ENCODE measurements at places on chromosomes 4 and X. TPM values are rescaled to one million over a fixed set of nuclear protein-coding genes. Genes with fewer than 3 reads are reported as not detected.

MAGEA2 gene
- total RNA-seq, result 0.07 TPM

ASB12 gene
- total RNA-seq, result not detected

PABPC1L2A gene
- not detected for total RNA-seq

PARM1 gene
- 0.55 TPM for total RNA-seq

STATH gene
- not detected for total RNA-seq

ERAS gene
- total RNA-seq, result 0.10 TPM

PRDM8 gene
- 0.21 TPM for total RNA-seq

ARX gene
- total RNA-seq, result 0.38 TPM

ITM2A gene
- not detected for total RNA-seq

GYPA gene
- total RNA-seq, result not detected

SMIM9 gene
- not detected for total RNA-seq

NDP gene
- not detected for total RNA-seq

PDGFC gene
- total RNA-seq, result 2.4 TPM

FANCB gene
- total RNA-seq, result 3.6 TPM

SERTM2 gene
- total RNA-seq, result not detected

TRO gene
- total RNA-seq, result 0.63 TPM

SPACA5 gene
- not detected for total RNA-seq

KLF3 gene
- 13.8 TPM for total RNA-seq

TLR2 gene
- total RNA-seq, result 0.61 TPM

ZCCHC18 gene
- not detected for total RNA-seq

ZXDA gene
- 1.8 TPM for total RNA-seq

DCAF16 gene
- total RNA-seq, result 9.2 TPM

GIMD1 gene
- not detected for total RNA-seq

SHROOM4 gene
- not detected for total RNA-seq

SPP1 gene
- total RNA-seq, result 162 TPM

PFKFB1 gene
- not detected for total RNA-seq

ETDA gene
- not detected for total RNA-seq

FOXR2 gene
- not detected for total RNA-seq

PPP2R2C gene
- total RNA-seq, result 31.0 TPM

MAGIX gene
- 3.4 TPM for total RNA-seq

DMRTC1 gene
- 0.17 TPM for total RNA-seq

IL1RAPL1 gene
- not detected for total RNA-seq

IL21 gene
- not detected for total RNA-seq

UTP3 gene
- total RNA-seq, result 35.5 TPM

FAM9C gene
- total RNA-seq, result not detected

TCEAL2 gene
- not detected for total RNA-seq

YY2 gene
- 2.2 TPM for total RNA-seq

CENPVL1 gene
- total RNA-seq, result not detected

Data from A549 treated with Hydrocortisone at 1 μM for 4 hours (cell line).